Activated T-helper 1 cell treated with anti-CD3 and anti-CD28 coated beads, Interleukin-12 subunit alpha, Interleukin-12 subunit beta, Interleukin-2, Interleukin-4 antibody, amounts not matched to agents 30 ng/mL and 10 ng/mL and 1 ng/mL, durations not matched to agents 14 hours and 24 hours and 36 hours (primary cell): ENCODE measurements at places on chromosomes 12 and 14. TPM values are rescaled to one million over a fixed set of nuclear protein-coding genes. Genes with fewer than 3 reads are reported as not detected.

- no peak for DNase-seq
- no peaks in the 10 kb centered on the region for H3K27me3 ChIP-seq
- peak overlapping the region; percentile 98 for H3K27ac ChIP-seq
- H3K4me1 ChIP-seq = peaks cover 59% of the 10 kb centered on the region
- peaks cover 5% of the 10 kb centered on the region for H3K36me3 ChIP-seq
These were observed 27.7 kb downstream of the WBP11 start for GRCh38 chr12:14775636-14775980.

DNA sequence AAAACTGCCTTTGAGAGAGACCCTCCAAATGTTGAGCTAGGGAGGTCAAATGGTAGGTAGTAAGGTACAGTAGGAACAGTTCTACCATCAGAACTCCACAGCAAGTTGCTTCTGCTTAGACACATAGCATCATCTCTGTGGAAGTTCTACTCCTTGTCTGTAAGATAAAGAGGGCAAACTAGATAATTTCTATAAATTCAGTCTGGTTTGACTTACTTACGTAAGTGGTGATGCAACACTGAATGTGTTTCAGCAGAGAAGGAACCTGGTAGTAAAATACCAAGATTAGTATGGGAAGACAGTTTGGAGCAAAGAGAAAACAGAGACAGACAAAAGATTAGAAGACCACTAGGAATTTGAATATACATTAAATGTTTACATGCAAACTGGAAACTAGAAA is 42.0 kb downstream of the KITLG start:
- no peaks in the 10 kb centered on the region for H3K36me3 ChIP-seq
- H3K4me3 ChIP-seq = no peak overlapping the region
- no peak for DNase-seq

DNA sequence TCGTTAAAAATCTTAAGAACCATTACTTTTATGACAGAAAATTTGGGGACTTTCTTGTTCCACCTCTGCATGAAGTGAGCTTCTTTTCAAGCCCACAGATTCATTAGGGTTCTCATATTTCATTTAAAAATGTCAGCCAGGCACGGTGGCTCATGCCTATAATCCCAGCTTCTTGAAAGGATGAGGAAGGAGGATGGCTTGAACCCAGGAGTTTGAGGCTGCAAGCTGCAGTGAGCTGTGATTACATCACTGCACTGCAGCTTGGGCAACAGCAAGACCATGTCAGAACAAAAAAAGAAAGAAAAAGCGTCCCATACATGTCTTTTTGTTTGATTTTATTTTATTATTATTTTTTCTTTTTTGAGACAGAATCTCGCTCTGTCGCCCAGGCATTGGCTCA is 43.4 kb upstream of the ATF1 start:
- no peak overlapping the region for H3K27ac ChIP-seq
- no peak for DNase-seq
- no peaks in the 10 kb centered on the region for H3K27me3 ChIP-seq
- peaks cover 48% of the 10 kb centered on the region for H3K36me3 ChIP-seq

The REC8 gene
- total RNA-seq = 27.8 and 28.9 TPM in 2 replicates

The ZCRB1 gene
- total RNA-seq = 47.4 and 58.2 TPM in 2 replicates

The ZDHHC22 gene
- total RNA-seq = not detected in 2 replicates

The ACVRL1 gene
- total RNA-seq = not detected in 2 replicates

The CLEC2B gene
- total RNA-seq = 13.1 and 14.3 TPM in 2 replicates
